ENCODE measurements at places on chromosomes 16 and 17.

DNA sequence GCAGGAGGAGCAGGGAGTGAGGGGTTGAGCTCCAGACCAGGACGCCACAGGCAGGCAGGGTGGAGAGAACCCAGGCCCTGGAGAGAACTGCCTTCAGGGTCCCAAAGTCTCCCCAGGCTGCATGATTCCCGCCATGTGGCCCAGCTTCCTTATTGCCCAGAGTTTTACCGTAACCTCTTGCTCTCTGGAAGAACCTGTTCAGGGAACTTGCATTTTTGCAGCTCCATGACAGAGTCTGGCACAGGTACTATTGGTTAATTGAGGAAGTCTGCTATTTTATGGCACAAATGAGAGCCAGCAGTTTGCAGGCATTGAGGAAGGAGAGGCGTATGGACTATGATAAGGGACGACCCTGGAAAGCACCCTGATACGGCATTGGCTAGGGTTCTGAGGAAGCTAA, 11.6 kb upstream of the NOS2 start:
- no peak for DNase-seq

GRCh38 chr16:19555938-19556771, 652 bp downstream of the VPS35L start:
- DNase-seq = no peak

- no peak for DNase-seq
Observed at GRCh38 chr17:10063730-10064241, 134.6 kb downstream of the GAS7 start.

- DNase-seq = no peak
Observed at GRCh38 chr17:68019336-68019674, 16.2 kb upstream of the KPNA2 start.

DNA sequence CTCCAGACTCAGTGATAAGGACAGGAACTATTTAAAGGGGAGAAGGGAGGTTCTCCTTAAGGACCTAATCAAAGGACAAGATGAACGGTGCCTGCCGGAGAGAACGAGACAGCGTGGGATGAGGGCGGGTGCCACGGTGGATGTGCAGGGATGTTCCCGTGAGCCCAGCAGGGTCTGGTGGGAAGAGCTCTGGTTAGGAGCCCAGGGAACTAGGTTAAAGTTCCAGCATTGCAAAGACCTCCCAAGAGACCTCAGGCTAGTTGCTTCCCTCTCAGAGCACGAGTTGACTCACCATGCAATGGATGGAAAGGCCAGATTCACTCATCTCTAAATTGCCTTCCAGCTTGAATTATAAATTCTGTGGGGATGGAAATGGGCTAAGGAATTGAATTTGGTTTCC, 14.7 kb downstream of the CCR7 start:
- DNase-seq = no peak

- no peak for DNase-seq
Observed at GRCh38 chr17:49798182-49798581, 9.7 kb downstream of the KAT7 start.

DNA sequence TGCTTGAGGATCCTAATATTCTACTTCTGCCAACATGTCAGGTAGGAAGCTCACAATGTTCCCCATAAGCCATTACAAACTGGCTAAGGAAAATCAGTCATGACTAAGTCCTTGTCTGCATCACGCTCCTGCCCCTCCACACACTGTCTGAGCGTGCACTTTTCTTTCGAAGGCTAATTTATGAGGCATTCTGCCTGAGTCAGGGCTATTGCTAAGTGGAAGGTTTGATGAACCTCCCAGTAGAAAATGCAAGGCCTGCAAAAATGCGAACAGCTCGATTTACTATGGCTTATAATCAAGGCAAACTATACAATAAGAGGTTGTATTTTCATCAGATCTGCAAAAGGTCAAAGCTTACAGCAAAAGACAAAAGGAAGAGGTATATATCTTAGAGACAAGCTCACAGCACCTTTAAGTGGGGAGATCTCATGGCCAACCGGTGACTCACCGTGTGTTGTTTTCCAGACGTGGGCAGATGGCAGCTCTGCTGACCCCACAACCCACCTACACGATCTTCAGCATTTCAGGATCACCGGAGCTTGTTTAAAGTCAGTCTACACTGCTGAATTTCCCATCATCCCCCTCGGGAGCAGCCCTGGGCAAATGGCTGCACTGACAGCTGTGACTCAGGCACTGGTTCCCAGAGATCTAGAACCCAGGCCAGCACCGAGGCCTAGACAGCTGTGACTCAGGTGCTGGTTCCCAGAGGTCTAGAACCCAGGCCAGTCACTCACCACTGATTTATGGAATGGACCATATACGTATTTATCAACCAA, 26.1 kb downstream of the MEAK7 start:
- no peak for DNase-seq

- no peak for DNase-seq
Observed at GRCh38 chr16:50326835-50327465, 41.8 kb downstream of the BRD7 start.

DNA sequence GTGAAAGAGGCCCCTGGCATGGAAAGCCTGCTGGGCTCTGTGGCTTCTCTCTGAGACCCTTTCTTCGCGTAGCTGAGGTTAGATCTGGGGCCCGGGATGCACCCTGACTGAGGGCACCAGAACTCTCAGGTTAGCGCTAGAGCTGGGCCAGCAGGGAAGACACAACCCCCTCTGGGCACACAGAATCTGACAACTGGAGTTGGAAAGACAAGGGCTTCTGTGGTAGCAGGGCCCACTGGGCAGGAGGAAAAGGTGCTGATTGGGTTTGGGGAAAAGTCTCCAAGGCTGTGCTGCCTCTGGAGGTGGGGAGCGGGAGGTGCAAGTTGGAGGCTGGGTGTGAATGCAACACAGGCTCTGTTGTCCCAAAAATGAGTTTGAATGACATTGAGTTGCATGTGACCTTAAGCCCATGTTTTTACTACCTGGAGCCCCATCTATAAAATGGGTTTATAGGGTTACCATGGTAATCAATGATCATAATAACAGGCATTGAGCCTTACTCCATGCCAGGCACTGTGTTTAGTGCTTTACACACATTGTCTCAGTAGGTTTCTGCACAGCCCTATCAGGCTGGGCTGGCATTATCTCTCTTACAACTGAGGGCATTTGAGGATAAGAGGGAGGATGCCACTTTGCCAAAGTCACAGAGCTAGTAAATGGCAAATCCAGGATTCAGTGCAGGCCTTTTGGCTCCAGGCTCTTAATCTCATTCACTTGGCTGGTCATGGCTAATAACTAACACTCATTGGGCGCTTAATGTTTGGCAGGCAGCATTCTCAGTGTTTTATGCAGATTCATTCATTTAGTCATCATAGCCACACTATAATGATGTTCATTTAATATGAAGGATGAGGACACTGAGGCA, 9.5 kb upstream of the IGFBP4 start:
- DNase-seq = peak; percentile 69

DNA sequence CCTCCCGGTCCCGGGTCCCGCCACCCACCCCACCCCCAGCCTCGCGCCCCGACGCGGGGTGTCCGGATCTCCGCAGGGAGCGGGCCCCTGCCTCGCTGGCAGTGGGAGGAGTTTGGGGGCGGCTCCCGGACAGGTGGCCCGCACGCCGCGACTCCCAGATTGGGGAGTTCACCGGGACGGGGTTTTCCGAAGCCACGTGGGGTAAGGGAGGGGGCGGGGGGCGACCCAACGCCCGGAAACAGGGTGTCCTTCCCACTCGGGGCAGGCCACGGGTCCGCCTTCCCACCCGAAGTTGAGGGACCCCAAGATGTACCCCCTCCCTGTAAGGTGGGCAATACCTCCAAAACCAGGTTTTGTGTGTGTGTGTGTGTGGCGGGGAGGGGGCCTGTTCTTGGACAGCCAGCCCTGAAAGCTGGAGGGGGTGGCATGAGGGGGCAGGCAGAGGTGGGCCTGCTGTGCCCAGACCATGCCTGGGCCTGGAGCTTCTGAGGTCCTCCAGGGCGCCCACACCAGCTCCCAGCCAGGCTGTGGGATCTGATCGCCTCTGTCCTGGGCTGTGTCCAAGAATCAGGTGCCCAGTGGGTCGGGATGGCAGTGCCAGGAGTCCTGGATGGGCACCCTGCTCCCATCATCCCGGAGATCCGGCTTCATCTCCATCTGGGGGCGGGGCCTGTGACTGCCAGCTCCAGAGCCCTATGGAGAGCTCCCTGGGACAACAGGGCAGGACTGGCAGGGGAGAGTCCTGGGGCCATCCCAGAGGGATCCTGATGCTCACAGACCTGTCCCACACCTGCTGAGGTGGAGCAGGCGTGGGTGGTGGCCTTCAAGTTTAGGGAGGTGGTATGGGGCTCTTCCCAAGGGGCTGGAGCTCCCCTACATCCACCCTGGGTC, 767 bp downstream of the SYNGR2 start:
- DNase-seq = peak; percentile 38

DNA sequence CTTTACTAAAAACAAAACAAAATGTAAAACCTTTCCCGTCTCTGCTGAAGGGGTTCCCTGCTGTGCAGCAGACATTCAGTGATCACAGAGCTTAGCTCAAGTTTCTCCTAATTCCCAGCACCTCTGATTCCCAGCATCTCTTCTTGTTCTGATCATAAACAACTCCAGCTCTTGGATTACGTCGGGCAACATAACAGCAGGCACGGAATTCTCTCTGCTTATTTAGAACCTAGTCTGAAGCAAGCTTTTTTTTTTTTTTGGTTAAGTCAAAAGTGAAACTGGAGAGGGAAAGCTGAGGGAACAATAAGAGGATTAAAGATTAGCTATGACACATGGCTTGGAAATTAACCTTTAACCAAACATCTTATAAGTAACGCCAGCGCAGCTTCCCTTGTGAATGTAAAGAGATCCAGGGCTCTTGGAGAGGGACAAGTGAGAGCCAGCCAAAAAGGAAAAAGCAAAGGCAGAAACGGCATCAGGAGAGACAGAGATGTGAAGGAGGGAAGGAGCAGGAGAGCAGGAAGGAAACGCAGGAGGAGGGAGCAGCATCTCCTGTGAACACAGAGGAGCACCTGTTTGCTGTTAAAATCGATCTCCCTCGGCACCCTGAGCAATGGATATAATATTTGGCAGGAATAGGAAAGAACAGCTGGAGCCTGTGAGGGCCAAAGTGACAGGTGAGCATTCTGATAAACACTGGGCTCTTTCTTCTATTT, at the start of gene BCO1:
Gene BCO1 (plus strand): TSS at position 394 of the 716 bp plus-strand sequence. CDS start 220 bp downstream, at position 614.
- DNase-seq = no peak

- DNase-seq = no peak
Observed at GRCh38 chr16:74650966-74651567, 15.6 kb downstream of the RFWD3 start.

- no peak for DNase-seq
Observed at GRCh38 chr16:66188917-66189725, 177.4 kb upstream of the CDH5 start.

GRCh38 chr17:40038882-40039513, 15.2 kb downstream of the MED24 start:
- no peak for DNase-seq

GRCh38 chr16:86964796-86965241, 352.4 kb downstream of the C16orf95 start:
- DNase-seq = no peak

DNA sequence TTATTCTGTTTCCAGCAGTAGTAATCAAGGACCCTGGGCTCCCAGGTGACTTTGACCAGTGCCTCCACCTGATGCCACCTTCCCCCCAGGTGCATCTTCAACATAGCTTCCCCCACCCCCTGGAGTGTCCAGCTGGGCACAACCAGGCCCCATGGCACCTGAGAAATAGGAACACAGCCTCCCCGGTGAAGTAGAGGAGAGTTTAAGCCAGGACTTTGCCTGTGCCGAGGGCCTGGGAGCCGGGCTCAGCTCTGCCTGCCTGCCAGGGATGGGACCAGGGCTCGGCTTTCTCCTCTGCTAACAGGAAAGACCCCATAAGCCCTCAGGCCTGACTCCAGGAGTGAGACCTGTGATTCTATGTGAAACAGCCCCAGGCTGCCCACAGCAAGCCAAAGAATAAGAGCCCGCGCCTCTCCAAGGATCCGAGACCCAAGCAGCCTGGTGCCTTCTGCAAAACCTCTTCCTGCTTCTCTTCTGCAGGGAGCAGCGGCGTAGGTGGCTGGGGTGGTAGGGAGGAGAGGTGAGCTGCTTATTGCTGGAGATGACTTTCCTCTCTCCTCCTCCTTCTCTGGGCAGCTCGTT, 16.4 kb upstream of the RBFOX3 start:
- no peak for DNase-seq

GRCh38 chr16:81885976-81886586, 107.0 kb downstream of the PLCG2 start:
- DNase-seq = peak; percentile 12

- no peak for DNase-seq
Observed at GRCh38 chr16:77433146-77433545, 1.7 kb downstream of the ADAMTS18 start.

DNA sequence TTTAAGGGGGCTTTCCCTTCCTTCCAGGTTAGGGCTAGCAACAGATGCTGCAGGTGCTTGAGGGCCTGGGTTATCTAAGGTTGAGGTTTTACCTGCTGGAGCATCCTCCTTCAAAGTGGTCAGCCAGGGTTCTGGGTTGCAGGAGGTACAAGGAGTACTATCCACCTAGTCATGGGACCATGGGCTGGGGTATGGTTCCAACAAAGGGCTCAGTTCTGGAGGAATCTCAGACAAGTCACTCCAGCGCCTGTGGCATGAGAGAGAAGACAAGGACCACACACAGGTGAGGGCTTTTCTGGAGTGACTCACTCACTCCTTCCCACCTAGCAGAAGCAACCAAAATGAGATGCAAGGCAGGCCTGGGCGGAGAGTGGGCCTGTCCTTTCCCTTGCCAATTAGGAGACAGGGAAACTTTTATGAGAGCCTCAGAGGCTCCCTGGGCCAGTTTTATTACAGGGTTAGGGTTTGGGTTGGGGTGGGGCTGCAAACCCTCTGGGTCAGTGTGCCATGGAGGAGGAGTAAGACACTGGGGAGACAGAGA, 2.2 kb downstream of the MYO19 start:
- no peak for DNase-seq

DNA sequence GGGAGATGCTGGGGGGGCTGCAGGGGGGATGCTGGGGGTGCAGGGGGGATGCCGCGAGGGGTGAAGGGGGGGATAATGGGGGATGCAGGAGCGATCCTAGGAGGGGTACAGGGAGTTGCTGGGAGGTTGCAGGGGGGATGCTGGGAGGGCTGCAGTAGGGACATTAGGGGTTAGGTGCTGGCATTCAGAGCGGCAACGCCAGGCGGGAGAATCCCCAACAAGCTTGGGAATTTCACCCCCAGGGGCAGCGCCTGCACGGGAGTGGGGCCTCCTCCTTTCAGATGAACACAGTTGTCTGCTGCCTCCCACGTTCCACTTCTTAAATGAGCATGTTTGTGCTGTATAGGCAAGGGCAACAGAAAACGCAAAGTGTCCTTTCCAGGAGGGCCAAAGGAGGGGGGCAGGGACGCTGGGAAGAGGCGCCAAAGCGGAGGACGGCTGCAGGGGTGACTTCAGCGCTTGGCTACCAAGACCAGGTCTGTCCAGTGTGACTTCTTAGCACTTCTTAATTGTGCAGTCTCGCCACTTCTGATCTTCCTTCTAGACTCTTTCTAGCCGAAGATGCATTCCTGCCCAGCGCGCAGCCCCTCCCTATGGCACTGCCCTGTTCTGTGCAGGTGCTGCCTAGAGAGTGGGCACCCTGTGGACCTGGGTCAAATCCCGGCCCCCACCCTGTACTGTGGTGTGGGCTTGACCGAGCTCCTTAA, 2.0 kb upstream of the SLC6A4 start:
- DNase-seq = no peak
